Gastrocnemius medialis (tissue), 4 donors: ENCODE measurements at places on chromosomes 12 and 14.

GRCh38 chr14:65413739-65414045, 1.2 kb downstream of the FUT8 start:
- DNase-seq = no peak

GRCh38 chr14:91205459-91205858, 39.0 kb downstream of the GPR68 start:
- DNase-seq = no peak

DNA sequence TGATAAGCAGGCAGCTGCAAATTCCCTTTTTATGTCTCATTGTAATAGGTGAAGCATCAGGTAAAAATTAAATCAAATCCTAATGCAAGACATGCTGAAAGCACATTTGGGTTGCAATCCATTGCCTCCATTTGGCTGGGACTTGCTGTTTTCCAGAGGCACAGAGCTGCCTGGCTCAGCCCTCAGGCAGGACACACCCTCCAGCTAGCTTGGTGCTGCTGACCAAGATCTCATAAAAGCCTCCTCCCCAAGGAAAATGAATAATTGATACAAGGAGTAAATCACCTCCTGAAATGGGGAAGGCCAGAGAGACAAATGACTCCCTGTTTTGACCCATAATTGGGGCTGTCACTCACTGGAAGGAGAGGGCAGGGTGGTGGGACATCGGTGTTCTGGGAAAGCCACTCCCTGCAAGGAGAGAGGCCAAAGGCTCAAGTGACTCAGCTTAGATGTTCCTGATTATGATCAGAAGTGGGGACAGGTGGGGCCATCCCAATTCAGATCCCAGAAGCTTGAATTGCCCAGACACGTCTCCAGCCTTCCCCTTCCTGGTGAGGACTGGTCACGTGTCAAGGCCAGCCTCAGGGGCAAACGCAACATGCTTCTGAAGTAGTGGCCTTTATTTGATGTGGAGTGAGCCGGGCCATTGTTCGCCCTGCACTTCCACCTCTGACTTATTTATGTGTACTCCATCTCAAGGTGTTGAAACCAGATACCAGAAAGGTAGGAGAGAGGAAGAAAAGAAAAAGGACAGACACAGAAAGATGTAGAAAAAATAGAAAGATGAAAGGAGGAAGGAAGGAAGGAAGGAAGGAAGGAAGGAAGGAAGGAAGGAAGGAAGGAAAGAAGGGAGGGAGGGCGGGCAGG, 773.7 kb downstream of the BCL11B start:
- DNase-seq = no peak

DNA sequence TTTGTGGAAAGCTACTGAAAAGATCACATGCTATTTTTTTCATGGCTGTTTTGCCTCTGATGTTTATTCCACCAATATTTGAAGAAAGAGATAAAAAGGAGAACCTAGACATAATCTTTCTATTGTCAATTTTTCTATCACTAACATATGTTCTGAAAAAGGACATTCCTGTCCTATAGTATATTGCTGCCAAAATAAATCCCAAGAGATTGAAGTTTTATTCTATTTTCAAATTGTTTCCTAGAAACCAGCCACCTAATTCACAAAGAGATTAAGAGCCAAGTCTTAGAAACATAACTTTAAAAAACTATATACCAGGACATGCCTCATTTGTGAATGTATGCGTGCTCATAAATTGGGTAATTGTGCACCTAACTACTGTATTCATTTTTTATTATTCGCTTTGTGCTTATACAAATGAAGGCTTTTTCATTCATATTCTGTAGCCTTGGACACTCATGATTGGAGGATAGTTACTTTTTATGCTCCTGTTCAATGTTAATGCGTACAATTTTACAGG, 200.7 kb downstream of the FUT8 start:
- DNase-seq = no peak

DNA sequence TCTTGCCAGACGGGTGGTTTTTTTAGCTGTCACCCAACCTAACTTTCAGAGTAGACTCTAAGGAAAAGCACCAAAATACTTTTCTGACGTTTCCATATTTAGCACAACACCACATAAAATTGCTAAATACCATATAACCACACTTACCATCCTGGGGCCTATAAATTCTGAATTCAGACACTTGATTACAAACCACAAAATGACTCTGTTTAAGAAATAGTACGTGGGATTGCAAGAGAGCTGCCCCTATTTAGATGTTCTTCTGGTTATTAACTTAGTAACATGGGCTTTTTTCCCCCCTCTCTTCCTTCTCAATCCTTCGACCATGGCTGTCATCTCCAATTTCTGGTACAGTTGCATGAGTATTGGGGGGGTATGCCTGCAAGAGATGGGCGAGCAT, 287.7 kb downstream of the BMP4 start:
- no peak for DNase-seq

DNA sequence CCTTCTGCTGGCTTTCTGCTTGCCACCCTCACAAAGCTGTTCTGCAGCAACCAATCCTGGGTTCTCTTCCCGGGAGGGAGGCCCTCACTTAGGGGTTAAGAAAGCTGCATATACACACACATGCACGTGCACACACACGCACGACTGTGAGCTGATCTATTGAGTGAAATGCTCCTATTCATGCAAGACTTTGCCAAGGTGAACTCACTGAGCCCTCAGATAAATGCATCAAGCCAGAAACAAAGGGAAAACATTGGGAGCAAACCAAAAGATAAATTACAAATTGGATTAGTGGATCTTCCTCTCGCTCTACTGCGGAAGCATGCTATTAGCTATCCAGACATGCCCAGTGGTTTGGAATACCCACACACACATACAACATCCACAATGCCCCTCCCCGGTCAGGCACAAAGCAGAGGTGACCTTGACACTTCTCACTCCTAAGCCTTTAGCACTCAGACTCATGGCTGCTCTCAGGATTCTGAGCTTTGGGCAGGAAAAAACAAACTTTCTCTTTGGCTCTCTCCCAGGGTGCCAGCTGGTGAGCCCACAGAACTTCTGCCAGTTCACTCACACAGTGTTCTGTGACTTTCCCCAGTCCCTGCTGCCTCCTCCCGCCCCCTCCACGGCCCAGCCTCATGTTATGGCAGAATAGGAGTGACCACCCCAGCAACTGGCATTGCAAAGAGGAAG, 320.0 kb downstream of the DPF3 start:
- no peak for DNase-seq

- no peak for DNase-seq
These were observed 152.1 kb upstream of the PLXNC1 start for GRCh38 chr12:93996321-93996720.

DNA sequence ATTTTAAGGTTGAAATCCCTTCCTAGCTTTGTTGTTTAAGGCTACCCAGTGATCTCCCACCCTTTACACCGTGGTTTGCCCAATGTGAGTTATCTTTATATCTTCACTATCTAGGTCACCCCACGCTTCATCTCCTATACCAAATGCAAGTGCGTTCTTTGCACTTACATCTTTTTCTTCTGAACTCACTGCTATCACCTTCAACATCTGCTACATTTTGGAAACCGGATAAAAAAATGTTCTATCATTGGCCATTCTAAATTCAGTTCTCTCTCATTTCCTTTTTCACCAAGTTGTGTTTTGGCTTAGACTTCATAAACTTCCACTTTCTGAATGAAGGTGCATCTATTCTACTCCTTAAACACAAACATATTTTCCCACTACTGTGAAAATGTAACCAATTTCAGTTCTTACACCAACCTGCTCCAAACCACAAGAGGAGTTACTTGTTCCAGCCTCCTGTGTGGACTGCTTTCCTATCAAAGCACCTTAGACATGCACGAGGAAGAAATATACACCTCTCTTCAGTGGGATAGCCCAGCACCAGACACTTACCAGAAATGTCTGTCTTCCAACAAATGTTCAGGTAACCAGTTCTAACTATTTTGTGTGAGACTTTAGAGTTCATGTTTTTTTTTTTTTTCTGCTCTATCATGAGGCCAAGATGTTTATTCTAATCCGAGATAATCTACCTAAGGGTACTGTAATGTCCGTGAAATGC, 21.9 kb downstream of the CLEC9A start:
- DNase-seq = no peak

GRCh38 chr12:29725587-29726320, 58.0 kb downstream of the TMTC1 start:
- DNase-seq = peak; percentile 45

DNA sequence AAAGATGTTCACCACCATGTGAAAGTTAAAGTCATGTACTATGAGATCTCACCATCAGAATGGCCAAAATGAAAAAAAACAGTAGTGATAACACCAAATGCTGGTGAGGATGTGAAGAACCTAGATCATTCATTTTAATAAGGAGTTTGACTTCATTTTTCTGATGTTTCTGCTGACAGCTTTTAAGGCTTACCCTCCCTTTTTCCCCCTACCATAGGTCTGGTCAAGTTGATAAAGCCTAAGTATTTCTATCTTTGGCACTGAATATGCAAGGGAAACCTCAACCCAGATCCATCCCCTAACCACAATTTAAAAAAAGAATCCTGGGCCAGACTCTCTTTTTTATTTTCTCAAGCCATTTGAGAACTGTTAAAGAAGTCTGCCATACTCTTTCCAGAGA, 689.6 kb upstream of the FOXG1 start:
- DNase-seq = no peak

- DNase-seq = no peak
These were observed 5.4 kb upstream of the NGB start for GRCh38 chr14:77276295-77276935.

- DNase-seq = no peak
These were observed 15.4 kb downstream of the NTF3 start for GRCh38 chr12:5447320-5447719.

DNA sequence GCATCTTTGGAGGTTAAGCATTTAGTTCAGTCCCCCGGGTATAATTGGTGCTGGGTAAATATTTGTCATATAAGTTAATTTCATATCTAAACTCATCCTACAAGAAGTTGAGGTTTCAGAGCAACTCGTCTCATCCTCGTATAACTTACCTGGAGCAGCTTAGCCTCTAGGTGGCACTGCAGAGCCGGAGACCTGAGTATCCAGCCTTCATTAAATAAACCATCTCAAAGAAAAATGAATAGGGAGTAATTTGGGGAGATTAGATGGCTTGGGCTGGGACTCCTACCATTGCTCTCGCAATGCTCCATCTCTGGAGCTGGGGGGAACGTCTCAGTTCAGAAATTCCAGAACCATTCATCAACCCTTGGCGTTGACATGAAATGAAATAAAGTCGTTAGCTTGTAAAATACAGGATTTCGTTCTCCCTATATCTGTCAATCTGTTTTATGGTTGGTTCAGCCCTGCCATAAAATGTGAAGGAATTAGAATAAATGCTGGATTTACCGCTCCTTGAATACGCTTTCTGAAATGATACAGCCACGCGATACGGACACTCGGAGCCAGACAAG, 122.9 kb upstream of the TMEM132D start:
- no peak for DNase-seq

DNA sequence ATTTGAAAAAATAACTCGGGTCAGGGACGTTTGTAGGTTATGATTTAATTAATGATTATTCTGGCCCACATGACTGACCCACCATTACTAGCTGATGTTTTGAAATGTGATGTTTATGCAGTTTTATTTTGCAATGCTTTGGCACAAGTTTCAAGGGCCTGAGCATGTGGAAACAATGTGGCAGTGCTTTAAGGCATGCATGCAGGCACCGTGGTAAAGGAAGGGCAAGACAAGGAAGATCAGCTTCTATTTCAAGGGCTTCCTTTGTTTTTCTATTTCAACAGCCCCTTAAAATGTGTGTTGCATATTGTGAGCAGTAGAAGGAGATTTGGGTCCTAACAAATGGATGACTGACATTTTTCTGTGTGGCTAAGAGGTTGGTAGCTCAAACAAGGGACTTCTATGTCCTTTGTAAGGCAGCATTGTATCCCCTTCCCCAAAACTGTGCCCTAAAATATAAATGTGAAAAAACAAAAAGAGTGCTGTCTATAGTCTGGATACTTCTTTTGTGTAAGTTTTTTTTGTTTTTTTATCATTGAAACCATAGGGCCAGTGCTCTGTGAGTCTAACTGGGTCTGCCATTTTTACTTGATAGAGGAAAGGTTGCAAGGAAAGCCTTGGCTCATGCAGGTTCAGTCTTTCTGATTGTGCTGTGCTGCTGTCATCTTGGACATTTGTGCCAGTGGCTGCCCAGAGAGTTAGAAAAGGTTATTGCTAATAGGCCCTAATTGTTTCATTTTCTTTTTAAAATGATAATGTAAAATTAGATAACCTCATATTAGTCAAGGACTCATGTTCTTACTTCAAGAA, 103.5 kb downstream of the FGD4 start:
- DNase-seq = peak; percentile 60

GRCh38 chr14:38737686-38738407, 365.2 kb downstream of the SEC23A start:
- DNase-seq = no peak

DNA sequence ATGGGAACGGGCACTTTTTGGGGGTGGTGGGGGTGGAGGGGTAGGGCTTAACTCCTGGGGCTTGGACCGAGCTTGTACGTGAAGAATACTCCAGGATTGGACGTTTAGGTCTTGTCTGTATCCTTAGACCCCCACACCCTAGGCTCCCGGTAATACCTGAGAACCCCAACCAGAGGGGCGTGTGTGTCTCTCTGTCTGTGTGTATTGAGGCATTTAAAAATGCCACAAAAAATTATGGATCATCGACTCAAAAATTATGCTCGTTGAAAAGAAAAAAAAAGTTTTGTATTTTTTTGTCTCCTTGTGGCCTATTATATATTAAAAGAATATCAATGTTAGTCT, 459 bp downstream of the PPFIBP1 start:
- DNase-seq = no peak

GRCh38 chr12:214003-214741, at the start of gene SLC6A12:
Gene SLC6A12 (minus strand): TSS chr12:214157. CDS start chr12:209986, 4,171 bp downstream.
- no peak for DNase-seq

GRCh38 chr14:39582028-39582654, 149.9 kb upstream of the FBXO33 start:
- no peak for DNase-seq

- DNase-seq = peak; percentile 71
These were observed 15.7 kb downstream of the SIVA1 start for GRCh38 chr14:104768437-104769323.

DNA sequence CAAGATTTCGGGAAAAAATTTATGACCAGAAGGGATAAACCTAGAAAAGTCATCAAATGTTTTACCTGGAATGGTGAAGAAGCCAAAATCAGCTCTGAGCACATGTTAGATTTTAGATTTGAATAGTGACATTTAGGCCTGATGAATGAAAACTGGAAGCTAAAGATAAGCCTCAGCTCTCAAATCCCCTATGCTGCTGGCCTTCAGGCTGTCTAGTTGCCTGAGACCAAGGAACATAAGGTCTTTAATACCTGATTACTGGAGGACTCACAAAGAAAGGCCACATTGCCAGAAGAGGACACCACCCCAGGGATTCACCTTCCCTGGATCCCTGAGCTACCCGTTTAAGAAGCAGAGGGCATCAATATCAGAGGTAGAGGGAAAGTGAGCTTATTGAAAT, 56.6 kb downstream of the BCL2L14 start:
- DNase-seq = no peak

DNA sequence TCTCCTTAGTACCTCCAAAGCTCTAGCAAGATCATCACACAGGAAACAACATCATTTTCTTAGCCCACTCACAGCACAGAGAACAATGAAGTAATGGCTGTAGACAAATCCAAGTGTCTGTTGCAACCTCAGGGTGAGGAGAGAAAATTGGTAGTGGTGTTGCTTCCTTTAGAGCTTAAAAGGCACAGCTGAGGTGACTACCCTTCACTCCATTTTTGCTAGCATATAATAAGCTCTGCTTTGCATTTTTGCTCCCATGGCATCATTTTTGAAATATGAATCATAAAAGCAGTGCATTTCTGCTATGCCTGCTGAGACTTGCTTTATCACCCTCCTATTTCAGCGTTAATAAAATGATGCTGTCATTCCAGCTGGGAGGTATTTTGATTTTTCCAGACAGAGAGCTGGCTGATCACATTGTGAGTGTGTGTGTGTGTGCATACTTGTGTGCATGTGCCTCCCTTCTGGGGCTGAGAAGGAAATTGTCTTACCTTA, 18.5 kb upstream of the PCNX1 start:
- no peak for DNase-seq
